ENCODE measurements at places on chromosomes 6 and 20.

DNA sequence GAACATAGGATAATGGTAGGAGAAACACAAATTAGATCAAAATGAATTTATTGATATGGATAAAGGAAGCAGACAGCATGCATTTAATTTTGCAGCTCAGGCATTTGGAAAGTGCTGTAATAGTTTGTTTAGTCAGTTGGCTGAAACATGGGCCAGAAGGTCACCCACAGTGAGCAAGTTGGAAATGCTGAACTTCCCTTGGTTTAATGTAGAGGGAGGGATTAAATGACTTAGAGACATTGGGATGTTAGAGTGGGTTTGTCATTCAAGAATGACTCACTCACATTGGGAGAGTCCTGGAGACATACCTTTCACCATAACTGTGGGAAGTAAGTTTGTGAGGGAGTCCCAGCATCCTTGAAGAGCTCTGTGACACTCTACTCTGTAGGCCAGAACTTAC, 231.5 kb upstream of the PLCB4 start:
- no peak for DNase-seq

GRCh38 chr20:18805881-18806280, 7.7 kb upstream of the SCP2D1 start:
- no peak for DNase-seq

DNA sequence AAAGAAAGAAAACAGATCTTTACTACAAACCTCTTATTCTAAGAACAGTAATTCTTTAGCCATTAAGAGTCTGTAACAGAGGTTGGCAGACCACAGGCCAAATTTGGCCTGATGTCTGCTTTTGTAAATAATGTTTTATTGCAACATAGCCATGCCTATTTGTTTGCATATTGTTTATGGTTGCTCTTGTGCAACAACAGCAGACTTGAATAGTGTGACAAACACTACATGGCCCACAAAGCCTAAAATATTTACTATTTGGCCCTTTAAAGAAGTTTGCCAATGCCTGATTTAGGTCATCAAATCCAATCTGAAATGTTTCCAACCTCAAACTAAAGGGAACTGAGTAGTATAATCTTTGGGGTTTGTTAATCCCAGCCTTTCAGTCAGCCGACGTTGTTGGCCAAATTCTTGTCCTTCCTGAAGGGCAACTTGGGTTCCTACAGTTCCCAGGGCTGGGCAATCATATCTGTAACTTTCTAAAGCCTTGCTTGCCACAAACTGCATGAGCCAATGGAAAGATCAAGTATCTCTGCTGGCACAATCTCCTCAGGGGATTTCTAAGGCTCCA, 33.9 kb upstream of the TBC1D20 start:
- no peak for DNase-seq

- DNase-seq, result peak; percentile 99
Measured at GRCh38 chr6:37244430-37245310, 12.9 kb upstream of the TBC1D22B start.

DNA sequence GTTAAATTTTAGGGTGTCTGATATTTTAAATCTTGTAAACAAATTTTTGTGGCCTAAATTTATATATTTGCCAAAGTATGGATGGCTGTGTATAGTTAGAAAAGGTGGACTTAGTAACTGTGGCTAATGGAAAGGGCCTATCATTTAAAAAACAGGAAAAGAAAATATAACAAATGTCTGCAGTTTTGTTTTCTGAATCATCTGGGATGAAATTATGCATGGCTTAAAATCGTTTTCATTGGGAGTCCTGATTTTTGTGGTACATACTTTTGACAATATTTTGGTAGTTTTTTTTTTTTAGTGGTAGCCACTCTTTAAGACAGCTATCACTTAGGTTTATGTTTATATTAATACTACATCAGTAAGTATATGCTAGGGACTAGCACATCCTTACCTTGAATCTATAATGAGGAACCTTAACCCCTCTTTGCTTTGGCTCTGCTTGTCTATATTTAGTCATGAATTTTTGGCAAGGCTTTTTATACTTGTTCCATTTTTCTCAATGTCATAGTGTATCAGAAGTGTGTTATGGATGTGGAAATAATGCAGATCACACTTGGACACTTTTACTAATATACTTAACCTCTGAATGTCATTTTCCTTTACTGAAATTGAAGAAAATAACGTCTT, 5.6 kb downstream of the ARID1B start:
- no peak for DNase-seq

DNA sequence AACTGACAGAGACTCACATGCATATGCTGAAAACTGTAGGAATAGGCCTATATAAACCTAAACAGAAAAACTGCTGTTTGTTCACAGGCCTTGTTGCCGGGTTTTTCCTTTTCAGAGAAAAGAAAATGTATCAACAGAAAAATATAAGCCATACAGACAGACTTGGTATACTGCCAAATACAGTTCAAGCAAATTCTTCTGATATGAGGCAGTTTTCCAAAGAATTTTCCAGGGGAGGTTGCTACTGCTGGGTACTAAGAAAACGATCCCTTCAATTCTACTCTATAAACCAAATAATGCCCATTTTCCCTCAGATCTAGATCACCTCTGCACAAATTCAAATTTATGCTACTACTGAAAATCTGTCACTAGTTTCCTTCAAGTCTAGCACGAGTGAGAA, 59.4 kb downstream of the ME1 start:
- no peak for DNase-seq

DNA sequence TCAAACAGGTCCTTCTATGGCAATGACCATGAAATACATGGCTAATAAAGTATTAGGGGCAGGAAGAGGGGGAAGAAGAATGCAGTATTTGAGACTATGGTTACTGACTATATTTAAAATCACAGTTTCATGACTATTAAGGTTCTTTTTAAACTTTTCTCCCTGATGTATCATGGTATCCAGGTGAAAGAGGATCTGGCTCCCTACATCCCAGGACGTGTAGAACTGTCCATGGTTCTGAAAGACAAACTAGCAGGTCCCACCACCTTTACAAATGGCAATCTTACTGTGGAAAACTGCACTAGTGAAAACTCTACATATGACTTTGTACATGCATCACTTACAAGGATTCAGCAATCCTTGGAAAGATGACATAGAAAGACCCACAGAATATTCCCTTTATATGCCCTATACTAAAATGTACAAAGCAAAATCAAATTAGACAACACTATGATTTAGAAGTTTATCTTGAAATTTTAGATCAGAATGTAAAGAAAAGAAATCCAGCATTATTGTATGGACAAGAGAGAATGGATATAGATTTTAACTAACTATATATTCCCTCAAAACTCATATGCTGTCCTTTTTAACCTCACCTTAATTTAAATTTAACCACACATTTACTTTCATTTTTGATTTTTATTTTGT, 33.5 kb downstream of the RPP21 start:
- DNase-seq, result no peak

GRCh38 chr6:134251320-134251719, 66.6 kb downstream of the SGK1 start:
- DNase-seq, result no peak

DNA sequence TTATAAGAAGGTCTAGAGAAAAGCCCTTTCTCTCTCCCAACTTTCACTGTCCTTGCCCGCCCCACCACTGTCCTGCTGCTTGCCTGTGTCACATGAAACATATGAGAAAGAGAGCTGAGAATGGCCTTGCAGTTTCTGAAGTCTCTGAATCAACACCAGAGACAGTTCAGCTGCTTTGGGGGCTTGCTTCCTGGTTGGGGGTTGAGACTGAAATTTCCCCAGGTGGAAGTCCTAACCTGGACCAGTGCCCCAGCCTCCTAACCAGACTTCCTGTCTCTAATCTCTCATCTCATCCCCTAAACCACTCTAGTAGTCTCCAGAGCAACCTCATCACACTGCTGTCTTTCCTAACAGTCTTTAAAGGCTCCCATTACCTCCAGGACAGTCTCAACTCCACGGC, 10.7 kb downstream of the TRAM2 start:
- DNase-seq, result no peak

- no peak for DNase-seq
Measured at GRCh38 chr20:9520086-9520485, 5.7 kb downstream of the LAMP5 start.

GRCh38 chr20:64058536-64058935, 4.5 kb upstream of the TCEA2 start:
- no peak for DNase-seq

DNA sequence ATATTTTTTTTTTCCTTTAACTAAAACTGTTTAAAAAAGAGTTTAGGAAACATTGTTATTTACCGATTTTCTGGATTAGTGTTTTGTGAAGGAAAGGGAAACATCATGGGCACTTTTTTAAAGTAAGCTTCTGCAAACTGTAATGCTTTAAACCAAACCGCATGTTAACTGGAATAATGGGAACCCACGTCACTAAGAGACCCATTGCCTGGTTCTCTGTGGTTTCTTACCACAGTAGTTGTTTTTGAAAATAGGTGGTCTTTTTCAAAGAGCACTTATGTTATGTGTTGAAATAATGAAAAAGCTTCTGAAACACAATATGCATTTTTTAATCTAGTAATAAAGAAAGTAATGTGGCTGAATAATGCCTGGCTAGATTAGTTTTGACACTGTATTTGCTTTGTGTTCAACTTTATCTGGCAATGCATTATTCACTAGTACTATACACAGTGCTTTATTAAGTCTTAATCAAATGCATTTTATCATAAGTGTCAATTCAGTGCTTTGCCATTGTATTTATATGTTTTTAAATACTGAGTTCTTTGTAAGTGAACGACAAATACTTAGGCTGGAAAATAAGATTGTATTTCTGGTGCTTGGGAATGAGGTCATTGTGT, 754.1 kb upstream of the FLRT3 start:
- DNase-seq, result no peak

DNA sequence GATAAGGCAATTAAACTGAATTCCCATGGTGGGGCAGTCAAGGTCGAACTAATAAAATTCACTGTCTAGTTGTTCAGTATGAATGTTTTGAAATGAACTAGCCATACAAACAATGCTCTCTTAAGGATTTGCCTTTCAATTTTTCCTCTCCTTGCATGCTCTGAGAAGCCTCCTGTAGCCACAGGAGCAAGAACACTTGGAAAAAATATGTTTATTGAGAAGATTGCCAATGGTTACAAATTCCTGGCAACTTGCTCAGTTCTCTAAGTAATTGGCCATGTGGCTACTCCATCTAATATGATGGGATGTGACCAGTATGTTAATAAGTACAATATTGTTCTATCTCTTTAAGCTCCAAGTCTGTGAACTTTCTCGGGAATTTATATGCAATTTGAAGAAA, 49.4 kb downstream of the FUT9 start:
- no peak for DNase-seq

- DNase-seq, result no peak
Measured at GRCh38 chr20:23613676-23614075, 8.0 kb upstream of the CST9 start.

DNA sequence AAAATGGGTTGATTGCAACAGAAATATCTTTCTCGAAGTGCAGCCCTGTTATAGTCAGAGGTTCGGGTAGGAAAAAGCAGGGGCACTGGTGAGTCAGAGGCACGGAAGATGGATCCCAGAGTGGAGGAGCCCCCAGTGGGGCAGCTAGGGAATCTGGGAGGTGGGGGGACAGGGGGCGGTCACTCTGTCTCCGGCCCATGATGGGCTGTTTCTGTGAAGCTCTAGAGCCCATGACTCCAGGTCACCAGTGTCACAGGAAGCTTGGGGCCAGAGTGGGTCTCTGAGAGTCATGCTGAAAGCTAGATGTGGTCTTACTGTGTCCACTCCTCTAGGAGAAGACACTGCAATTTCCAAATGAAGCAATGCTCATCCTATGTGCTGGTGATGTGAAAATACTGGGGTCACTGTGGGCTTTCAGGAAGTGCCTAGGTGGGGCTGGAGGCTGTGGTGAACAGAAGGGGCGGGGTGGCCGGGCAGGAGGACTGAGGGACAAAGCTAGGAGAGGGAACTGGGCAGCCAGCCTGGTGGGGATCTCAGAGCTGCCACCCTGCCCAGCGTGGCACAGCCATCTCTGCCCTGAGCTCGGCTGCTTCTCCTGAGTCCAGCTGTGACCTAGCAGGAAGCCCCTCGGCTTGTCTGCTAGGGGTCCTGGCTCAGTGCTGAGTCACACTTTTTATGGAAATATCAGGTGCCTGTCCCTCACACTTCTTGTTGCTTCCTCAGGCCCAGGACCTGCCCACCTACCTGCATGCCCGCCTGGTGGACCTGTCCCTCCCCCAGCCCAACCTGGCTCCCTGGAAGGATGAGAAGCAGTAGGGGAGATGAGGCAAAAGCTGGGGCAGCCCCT, 54.2 kb downstream of the IRF4 start:
- DNase-seq, result no peak

GRCh38 chr6:83883240-83883639, 23.8 kb downstream of the CYB5R4 start:
- peak; percentile 30 for DNase-seq

DNA sequence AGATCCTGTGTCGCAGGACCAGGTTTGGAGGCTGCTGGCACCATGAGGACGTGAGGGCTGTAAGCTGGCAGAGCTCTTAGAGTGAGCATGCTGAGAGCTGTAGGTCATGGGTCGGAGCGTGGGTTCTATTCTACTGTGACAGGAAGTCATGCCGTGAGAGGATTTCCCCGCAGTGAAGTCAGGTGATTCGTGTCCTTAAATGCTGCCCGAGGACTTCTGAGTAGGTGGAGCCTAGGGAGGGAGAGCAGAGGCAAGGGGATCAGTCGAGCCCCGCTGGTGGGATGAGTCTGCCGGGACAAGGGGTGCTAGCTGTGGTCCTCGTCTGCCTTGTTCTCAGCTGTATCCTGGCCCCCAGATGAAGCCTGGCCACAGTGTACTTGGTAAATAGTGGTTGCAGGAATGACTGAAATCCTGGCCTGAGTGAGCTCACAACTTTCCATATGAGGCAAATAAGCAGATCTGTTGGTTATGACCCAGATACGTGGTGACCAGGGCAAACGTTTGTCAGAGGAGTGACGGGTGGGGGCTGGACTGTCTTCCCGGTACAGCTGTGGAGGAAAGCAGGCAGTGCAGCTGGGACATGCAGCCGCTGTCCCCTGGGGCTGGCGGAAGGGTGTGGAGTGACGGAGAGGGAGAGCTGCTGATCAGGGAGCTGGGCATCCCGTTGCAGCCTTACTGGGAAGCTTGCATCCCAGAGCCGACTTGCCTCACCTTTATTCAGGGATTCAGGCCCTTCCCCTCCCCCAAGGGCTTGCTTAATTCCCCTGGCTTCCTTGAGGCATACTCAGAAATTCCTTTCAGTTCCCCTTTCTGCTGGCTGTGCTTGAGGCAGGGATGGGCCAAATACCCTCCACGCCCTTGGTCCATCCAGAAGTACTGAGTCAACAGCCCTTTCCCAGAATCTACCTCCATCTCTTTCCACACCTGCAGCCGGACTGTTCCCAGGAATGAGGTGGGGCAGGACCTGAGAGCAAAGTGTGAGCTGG, 250.9 kb upstream of the RREB1 start:
- no peak for DNase-seq

DNA sequence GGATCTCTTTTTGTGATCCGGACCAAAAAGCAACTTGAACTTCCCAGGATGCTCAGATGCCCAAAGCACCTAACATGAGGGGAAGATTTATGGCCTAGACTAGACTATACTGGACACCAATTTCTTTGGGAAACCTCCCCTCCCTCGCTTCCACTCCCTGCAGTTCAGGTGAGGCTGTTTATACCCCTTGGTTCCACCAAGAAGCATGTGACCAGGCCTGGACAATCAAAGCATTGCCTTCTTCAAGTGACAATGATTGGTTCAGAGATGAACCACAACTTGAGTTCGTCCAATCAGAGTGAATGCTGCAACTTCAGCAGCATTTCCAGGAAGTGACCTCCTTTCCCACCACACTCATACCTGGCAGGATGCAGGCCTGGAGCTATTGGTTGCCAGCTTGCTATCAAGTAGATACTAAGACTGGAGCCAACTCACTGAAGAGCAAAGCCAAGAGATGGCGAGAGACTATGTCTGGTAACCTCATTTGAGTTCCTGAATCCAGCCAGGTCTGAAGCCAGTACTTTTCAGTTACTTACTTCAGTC, 45.6 kb upstream of the SLC9A8 start:
- no peak for DNase-seq

All from NCI-H1105 treated with DMSO at 0.1 percent for 48 hours (cell line).